ENCODE measurements at places on chromosomes 2 and 18.

GRCh38 chr2:72754628-72755320 is 71.1 kb downstream of the EXOC6B start:
- DNase-seq: no peak

- no peak for DNase-seq
Measured at GRCh38 chr2:239930378-239930777, 94.8 kb downstream of the NDUFA10 start.

GRCh38 chr2:167388497-167388896 is 500.2 kb downstream of the XIRP2 start:
- no peak for DNase-seq

GRCh38 chr18:28576941-28577340 is 400.0 kb upstream of the CDH2 start:
- no peak for DNase-seq
